NCI-H2107 (cell line): ENCODE measurements at places on chromosomes 5 and 9.

DNA sequence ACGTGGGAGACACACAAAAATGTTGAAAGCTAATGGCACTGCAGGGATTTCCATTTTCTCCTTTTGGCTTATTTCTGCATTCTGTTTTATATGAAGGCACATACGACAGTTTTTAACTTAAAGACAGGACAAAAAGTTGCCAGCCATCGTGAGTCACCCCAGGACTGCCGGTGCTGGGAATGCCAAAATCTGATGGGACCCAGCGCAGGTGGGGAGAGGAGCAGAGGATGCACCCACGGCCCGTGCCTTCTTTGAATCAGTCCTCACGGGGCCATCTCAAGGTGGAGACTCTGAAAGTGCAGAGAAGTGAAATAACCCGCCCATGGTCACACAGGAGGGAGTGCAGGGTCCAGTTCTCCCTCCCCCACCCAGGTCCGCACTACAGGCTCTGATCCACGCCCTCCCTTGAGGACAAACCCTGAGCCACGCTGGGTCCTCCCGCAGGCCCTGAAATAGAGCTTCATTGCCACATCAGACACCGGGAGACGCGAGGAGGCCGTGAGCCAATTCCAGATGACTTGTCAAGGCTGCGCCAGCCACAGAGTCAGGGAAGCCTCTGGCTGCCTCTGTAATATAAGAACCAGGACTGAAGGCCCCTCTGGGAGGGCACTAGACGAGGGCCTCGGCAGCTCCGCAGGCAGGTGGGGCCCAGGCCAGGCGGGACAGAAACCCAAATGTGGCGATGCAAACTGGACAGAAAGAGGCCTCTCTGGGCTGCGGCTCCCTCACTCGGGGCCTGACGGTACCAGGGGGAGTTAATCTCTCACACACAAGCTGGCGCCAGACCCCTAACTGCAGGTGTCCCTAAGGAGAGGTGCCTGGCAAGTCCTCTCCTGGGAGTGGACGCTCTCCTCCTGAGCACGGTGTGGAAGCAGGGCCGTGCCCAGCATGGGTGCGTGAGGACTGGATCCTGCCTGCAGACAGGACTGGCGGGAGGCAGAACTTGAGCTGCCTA, 22.9 kb downstream of the ADAMTS2 start:
- no peak for DNase-seq

DNA sequence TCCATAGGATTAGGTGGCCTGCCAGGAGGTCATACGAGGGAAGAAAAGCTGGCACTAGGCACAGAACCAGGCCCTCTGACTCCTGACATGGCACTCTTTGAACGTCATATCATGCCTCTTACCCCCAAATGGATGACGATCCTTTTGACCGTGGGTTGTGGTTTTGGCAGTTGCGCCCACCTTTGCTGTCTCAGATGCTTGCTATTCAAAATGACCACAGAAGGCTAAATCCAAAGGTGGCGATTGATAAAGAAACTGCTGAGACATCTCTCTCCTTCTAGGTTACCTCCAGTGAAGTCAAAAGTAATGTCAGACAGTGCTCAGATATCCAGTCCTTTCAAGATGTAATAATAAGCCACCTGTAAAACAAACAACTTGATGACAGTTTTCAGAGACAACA, 385.0 kb downstream of the EFNA5 start:
- no peak for DNase-seq

DNA sequence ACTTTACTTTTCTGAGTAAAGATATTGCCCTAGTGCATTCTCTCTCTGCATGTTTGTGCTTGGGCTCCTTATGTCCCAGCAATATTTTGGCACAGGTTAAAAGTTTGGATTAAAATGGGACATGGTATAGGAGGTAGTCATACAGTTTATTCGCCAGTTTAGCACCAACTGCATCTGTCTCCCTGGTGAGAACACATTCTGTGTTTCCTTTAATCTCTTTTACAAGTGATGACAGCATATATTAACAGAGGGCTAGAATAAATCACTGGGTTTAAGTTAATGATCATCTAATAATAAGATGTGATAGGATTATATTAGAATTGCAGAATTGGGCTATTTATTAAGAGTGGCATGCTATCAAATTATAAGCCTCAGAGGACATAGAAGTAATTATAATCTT, 550.1 kb downstream of the LRRC70 start:
- no peak for DNase-seq

- DNase-seq, result no peak
Observed at GRCh38 chr5:180704362-180704761, 35.5 kb downstream of the OR2Y1 start.

DNA sequence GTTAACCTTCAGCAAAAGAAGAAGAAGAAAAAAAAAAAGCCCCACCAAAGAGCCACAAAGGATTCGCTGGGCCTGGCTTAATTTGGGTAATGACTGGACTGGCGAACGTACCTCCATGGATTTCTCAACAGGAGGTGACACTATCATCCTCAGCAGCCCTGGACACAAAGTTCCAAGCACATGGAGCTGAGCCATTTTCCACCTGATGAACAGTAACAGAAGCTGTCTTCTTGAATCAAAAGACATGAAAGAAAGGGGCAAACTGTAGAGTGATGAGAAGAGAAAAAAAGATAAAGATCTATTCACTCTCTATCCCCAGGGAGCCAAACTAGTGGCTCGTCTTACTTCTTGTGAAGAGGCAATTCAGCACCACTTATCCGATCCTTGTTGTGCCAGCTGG, 150.2 kb upstream of the TRPM3 start:
- no peak for DNase-seq

- no peak for DNase-seq
Observed at GRCh38 chr9:122822938-122823337, 5.5 kb downstream of the PDCL start.

- no peak for DNase-seq
Observed at GRCh38 chr9:13388157-13388556, 108.7 kb upstream of the MPDZ start.

DNA sequence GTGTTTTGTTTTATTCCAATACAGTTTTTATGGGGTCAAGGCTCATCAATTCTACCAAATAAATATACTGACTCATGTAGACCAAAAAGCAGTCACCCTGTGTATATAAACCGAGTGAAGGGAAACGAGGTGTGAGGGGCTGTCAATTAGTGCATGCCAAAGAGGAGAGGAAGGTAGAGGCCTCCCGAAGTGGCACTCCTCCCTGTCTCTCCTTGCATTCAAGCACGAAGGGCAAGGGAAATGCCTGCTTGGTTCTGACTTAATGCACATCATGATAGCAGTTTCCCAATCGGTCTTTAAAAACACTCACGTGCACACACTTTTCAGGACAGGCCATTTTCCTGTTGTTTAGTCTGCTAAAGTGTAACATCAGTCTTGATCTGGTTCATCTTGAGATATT, 125.6 kb upstream of the SLCO6A1 start:
- DNase-seq, result no peak

DNA sequence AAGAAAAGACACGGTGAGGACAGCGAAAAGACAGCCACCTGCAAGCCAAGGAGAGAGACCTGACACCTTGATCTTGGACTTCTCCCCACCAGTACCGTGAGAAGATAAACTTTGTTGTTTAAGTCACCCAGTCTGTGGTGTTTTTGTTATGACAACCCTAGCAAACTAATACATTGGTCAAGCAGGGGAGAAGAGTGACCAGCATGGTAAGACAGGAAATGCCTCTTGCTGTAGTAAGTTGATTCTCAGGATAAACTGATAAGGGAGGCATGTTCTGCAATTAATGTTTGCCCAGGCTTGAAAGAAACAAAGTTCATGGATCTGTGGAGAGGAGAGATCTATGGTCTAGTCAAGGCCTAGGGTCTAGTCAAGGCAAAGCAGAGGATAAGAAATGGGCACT, 801.2 kb downstream of the MAT2B start:
- no peak for DNase-seq

DNA sequence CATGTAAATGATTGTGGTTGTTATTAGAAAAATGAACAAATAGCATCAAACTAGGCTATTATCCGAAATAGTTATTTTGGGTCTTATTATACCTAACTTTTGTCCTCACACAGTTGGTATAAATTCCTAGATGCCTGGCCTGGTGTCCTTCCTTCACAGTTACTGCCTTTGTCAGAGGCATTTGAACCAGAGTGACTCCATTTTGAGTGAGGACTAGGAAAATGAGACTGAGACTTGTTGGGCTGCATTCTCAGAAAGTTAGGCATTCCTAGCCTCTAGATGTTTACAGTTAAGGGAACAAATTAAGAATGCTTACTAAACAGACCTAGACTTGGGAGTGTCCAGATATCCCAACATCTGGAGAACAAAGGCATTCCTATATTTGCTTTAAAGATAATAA, 283.5 kb upstream of the C9orf72 start:
- DNase-seq, result no peak

DNA sequence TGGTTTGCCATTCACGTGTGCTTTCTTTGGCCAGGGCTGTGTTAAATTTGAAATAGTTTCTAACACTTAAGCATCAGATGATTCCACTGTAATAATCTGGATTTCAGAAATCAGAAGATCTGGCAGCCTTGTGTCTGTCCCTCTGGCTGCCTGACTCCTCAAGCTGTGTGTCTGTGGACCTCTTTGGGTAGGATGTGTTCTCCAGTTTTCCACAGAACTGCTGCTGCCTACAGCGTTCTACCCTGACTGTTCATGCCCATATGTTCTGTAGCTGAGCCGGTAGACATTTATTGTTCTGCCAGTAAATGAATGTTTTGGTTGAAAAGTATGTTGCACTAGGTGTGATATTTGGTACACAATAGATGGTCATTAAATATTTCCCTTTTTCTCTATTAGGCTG, 81.3 kb downstream of the SH3GL2 start:
- no peak for DNase-seq

- no peak for DNase-seq
Observed at GRCh38 chr5:4720831-4721230, 419.3 kb upstream of the ADAMTS16 start.

GRCh38 chr5:55817030-55817429, 34.1 kb upstream of the IL31RA start:
- no peak for DNase-seq

- no peak for DNase-seq
Observed at GRCh38 chr5:68332080-68332451, 116.5 kb downstream of the PIK3R1 start.

DNA sequence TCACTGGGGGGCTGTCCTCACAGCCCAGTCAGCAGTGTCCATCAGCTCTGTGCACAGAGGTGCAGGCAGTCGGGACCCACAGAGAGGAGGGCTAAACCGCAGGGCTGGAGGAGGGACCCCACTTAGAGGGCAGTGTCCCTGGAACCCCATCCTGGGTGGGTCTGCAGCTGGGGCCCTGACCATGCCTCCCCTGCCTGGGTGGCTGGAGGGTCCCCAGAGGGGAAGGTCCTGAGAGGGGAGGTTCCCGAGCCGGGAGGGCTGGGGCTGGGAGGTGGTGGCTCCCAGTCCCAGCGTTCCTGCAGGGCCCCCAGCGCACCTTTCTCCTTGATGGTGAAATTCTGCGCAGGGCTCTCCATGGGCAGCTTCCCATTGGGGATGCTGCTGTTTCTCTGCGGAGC, 32.7 kb downstream of the EXOC3 start:
- no peak for DNase-seq

GRCh38 chr9:78547831-78548230, 250.9 kb downstream of the PSAT1 start:
- no peak for DNase-seq

GRCh38 chr5:92364986-92365550, 982.0 kb upstream of the ARRDC3 start:
- no peak for DNase-seq

DNA sequence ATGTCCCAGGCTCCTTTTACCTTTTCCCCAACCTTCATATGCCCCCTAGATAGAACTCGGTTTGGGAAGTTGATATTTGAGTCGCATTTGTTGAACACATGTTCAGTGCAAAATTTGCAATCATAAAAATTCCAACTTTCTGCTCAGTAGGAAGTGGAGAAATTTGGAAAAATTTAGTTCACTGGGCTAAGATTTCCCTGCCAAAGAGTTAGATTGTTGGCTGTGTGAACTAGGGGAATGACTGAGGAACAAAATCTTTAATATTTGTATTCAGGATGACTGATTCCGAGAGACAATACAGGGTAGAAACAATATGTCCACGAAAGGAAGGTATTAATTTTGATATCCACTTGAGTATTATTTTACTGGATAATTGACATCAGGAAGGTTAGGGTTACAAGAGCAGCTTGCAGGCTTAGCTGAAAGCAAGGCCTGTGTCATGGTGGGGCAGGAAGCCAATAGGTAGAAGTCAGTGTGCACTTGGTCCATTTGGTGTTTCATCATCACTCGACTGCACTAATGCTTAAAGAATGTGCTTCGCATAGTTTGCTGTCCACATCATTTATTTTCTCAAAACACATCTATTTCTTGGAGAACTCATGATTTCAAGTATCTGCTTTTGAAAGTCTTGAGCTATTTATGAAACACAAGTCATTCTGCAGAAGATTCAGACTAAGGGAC, 59.4 kb upstream of the GNA14 start:
- DNase-seq, result no peak

DNA sequence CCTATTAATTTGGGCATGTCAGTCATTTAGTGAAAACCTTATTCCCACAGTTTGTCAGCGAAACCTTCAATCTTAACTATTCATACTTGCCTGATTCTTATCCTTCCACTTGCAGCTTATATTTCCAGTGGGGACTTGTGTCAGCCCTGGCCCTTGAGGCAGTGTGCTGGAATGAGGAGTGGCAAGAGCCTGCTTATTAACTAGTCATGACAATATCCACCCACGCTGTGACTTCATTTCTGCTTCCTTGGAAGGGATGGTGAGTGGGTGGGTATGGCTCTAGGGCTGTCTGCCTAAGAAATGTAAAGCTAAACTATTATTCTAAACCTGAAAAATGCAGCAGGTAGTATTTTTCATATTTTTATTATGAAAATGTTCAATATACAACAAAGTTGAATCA, 34.0 kb upstream of the LURAP1L start:
- DNase-seq, result no peak
